Activated CD4-positive, CD25-positive, alpha-beta regulatory T cell treated with anti-CD3 and anti-CD28 coated beads, Interleukin-2, amount 50 U/mL, for 16 hours (primary cell): ENCODE measurements at places on chromosomes 5 and 9.

GRCh38 chr5:137409736-137410135 lies 89.4 kb downstream of the SPOCK1 start:
- DNase-seq: no peak

GRCh38 chr9:123497830-123498229 lies 141.8 kb downstream of the CRB2 start:
- no peak for DNase-seq

DNA sequence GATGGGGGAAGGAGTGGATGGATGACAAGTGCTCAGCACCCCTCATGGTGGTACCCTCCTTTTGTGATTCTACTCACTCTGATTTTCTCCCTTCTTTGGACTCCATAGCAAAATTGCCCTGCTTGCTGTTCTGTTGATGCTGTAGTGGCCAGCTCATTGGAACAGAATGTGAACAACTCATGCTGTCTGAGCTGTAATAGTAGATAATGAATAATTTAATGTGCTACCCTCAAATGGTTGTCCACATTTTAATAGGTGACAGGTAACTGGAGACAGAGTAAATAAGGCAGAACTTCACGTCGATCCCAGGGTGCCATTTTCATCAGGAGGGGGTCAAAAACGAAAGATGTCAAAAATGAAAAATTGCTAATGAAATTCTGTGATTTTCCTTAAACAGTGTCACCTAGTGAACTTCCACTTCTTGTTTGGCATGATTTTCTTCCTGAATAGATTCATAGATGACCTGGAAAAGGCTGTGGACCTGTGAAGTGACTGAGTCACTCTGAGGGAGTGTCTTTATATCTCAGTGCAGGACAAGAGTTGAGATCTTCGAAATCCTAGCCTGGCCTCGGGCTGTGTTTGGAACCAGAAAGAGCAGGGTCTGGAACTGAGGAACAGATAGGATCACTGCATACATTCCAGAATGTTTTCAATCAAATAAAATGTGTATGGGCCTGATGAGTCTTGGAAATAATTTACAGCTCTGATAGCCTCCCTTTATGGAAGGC lies 270.2 kb downstream of the PSAT1 start:
- no peak for DNase-seq

GRCh38 chr5:56950626-56951125 lies 1.2 kb downstream of the MIER3 start:
- DNase-seq: no peak

DNA sequence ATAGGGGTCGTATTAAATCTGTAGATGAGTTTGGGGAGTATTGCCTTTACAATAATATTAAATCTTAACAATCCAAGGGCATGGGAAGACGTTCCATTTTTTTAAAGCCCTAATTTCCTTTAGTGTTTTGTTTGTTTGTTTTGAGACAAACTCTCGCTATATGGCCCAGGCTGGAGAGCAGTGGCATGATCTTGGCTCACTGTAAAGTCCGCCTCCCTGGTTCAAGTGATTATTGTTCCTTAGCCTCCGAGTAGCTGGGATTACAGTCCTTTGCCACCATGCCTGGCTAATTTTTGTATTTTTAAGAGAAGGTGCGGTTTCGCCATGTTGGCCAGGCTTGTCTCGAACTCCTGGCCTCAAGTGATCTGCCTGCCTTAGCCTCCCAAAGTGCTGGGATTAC lies 19.9 kb downstream of the NIPBL start:
- no peak for DNase-seq

DNA sequence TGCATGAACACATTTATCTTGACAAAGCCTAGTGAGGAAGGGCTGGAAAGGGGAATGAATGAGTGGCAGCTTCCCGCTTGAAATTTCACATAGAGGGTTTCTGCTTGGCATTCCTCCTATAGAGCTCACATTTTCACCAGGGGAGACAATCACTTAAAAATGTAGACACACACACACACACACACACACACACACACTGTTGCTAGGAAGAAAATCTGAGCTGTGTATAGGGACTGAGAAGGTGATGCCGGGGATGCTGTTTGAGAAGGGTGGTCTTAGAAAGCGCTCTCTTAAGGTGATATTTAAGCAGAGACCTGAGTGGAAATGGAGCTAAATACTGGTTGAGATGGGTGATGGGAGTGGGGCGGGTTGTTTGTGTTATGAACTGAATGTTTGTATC lies 70.4 kb downstream of the LRRC70 start:
- no peak for DNase-seq

DNA sequence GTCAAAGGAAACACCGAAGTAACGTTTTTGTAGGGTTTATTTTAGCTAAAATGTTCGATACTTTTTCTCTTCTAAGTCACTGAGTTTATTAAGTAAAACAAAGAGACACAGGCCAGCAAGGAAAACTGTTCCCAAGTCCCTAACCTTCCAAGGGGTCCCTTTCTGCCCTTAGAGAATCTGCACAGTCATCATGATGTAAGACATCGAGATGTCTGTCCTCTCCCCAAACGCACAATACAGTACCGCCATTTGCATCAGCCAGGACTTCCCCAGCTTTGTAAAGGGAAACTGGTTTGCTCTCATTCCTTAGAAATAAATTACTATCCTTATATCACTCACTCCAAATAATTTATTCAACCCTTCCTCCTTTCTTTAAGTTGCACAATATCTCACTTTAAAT lies 89.3 kb downstream of the MARCHF11 start:
- DNase-seq: no peak

DNA sequence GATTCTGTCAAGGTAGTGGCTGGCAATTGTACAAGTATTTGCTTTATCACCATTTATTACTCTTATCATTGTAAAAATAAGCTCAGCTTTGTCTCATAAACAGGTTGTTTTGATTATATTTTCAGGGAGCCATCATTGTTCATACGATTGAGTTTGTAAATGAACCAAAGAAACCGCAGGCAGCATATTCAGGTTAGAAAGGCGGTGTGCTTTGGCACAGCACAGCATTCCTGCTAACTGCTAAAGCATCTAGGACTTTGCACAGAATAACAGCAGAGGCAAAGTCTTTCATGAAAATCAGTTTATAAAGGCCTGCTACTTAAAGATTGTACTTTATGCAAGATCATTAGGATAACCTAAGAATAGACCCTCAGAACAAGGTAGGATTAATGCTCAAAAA lies 281.5 kb upstream of the SLC24A2 start:
- DNase-seq: no peak

DNA sequence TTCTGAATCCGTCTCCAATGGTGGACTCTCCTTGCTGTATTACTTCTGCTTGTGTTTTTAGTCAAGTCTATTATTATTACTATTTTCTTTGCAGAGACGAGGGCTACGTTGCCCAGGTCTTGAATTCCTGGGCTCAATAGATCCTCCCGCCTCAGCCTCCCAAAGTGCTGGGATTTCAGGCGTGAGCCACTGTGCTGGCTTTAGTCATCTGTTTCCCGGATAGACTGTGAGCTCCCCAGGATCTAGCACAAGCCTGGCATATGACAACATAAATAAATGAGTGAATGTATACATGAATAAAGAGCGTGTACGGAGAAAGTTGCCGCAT lies 439 bp upstream of the DDX46 start:
- no peak for DNase-seq

DNA sequence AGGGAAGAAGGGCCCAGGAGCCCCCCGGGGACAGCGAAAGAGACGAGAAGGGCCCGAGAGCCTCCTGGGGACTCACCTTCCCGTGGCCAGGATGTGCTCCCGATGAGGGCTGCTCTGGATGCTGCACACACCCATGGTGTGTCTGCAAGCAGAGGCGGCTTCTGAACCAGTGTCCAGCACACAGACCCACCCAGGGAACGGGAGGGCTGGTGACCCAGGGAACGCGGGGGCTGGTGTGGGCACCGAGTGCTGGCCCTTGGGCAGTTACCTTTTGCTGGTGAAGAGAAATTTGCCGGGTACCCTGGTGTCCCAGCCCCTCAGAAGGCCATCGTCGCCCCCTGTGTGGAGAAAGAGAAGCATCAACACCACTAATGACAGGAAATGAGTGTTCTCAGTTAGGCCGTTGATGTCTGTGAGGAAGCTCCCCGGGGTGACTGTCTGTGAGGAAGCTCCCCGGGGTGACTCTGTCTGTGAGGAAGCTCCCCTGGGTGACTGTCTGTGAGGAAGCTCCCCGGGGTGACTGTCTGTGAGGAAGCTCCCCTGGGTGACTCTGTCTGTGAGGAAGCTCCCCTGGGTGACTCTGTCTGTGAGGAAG lies 13.2 kb downstream of the MRPL41 start:
- no peak for DNase-seq

DNA sequence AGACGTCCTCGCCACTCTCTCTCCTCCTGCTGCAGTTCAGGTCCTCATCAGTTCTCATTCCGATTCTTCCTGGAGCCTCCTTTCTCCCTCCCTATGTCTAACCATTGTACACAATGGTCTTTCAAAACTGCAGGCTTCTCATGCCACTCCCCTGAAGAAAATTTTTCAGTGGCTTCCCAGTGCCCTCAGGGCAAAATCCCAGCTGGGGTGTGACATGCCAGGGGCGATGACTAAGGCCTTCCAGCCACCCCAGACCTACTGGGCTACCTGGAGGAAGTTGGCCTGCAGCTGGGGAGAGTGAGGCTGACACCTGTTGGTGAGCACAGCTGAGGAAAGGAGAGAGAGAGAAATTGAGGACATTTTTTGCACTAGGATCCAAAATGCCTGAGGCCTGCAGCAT lies 65.2 kb downstream of the SREK1 start:
- no peak for DNase-seq

DNA sequence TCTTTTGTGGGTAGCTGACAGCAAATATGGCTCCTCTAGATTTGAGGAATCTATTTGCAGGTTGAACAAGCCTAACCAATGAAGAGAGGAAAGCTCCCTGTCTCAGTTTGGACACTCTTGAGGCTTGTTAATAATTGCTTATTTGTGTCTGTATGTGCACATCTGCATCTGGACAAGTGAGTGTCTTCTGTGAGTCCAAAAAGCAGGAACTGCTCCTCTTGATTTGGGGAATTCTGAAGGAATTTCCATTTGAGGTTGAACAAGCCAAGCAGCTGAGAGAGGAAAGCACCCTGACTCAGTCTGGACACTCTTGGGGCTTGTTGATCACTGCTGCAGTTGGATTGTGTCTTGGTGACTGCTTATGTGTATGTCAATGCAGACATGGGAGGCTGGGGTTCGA lies 211.6 kb downstream of the DTWD2 start:
- no peak for DNase-seq

- no peak for DNase-seq
Measured at GRCh38 chr5:71586052-71586940, 844 bp upstream of the MCCC2 start.

DNA sequence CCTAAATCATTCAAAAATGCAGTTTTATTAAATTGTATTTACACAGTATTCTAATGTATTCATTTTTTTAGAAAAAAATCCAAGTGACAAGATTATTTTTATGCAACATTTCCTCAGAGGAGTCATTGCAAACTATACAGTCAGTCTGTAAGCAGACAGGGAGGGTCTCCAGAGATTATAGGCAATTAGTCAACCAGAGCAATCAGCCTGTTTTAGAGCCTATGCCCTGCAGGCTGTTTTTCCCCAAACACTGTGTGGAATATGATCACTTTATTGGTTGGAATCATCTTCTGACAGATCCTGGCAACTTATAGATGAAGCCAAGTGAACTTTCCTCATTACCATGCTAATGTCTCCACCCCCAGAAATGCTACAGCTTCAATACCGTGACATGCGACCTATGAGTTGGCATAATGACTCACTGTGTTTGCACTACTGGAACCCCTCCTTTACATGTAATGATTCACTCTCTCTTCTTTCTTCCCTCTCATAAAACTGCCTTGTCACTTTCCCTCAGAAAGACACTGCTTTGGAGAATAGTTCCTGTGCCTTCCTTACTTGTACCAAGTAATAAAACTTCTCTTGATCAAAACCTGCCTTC lies 577.7 kb upstream of the FTMT start:
- no peak for DNase-seq

DNA sequence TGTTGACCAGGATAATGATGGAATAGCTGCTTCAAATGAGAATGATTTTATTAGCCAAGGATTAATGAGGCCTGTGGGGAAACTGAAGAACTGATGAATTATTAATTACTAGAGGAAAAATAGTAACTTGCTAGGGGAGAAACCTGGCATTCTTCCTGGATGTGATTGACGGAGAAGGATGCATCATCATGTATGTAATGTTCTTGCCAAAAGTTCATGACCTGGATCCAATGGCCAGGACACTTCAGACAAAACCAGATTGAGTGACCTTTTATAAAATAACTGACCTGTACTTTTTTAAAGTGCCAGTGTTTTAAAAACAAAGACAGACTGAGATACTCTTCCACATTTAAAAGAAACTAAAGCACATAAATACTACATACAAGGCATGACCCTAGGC lies 23.7 kb downstream of the KIAA1191 start:
- DNase-seq: no peak

DNA sequence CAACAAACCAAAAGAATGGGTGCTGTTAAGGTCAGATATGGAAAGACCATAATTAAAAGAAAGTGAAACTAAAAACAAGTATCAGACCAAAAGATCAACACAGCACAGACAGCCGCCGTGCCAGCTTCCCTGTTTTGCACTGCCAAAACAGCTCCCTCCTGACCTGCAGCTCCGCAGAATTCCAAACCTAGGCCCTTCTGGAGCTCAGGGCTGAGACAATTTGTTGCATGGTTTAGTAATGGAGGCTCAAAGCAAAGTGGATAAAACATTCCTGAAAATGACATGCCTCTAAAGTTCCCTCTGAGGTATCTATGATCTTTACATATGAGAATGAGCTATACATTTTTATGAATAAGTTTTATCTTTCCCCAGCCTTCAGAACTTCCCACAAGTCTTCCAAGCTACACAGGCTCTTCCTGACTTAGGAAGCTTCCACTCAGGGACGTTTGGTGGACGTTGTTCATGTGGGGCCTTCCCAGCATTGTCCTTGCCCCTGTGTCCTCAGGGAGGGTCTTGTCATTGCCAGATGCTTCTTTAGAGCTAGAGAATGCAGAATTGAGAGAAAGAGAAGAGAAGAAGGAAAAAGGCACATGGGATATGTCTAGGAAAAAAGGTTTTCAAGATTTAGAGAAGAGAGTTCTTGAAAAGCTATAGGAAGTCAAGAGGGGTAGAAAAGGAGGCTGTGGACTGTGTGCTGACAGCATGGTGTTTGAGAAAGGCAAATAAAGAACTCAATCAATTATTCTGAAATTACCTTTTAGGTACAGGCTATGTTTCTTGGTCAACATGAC lies 28.4 kb upstream of the SSBP2 start:
- DNase-seq: no peak

DNA sequence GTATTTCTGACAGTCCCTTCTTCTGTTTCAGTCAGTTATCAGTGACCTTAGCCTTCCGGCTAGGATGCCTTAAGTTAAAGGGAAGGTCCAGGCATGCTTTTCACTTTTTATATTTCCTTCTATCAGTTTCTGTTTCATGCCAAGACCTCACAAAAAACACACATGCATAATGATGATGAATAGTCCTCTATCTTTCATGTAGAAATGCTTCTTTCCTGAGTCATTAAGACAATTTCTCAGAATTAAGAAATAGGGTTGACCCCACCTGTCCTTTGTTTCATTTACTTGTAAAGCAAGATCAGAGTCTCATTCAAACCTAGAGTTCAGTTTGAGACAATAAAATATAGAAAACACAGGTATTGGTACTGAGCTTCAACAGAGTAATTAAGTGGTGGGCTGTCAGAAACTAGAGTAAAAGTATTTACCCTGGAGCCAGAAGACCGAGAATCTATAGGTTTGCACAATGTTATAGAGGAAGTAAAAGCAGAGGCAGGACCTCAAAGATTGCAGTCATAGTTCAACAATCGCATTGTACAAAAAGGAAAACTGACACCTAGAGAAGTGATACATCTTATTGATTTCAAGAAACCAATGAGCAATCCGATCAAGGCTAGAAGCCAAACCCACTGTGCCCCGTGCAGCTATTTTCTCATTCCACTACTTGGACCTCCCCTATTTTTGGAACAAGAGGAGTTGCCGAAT lies 118.7 kb upstream of the PUM3 start:
- DNase-seq: no peak

GRCh38 chr9:126328407-126328806 lies 1.8 kb downstream of the MVB12B start:
- no peak for DNase-seq
